ENCODE measurements at places on chromosomes 1 and 21. TPM values are rescaled to one million over a fixed set of nuclear protein-coding genes. Genes with fewer than 3 reads are reported as not detected.

DNA sequence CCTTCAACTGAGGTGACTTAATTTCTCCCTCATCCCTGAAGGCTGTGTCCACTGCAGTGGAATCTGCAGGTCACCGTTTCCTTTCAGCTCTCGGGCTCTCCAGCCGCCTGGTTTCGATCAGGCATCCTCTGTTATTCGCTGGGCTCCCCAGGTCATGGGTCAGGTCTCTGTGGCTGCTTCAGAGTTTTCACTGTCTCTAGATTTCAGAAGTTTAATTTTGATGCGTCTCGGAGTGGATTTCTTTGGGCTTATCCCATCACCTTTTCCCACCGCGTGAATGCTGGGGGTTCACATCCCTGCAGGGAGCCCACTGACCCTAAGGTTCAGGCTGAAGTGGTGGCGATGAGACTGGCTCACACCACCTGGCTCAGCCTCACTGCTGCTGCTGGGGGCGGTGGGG is 3.3 kb downstream of the ACTRT2 start:
- no peak overlapping the region for H3K27ac ChIP-seq
- no peak overlapping the region for H3K4me3 ChIP-seq
- peaks cover 19% of the 10 kb centered on the region for H3K27me3 ChIP-seq
- H3K36me3 ChIP-seq, result no peaks in the 10 kb centered on the region
- H3K4me1 ChIP-seq, result no peaks in the 10 kb centered on the region

DNA sequence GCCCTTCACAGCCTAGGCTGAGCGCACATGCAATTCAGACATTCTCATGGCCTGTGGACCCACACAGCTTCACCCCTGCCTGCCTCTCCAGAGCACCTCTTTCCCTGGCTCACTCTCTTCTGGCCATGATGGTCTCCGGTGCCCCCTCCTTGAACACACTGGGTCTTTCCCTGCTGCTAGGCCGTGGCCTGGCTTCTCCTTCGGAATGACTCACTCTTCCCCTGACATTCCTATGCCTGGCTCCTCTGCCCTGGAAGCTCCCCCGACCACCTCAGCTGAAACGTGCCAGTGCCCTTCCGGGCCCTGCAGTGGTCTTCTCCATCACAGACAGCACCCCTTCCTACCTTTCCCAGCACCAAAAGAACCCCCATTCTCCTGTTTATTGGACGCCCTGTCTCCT is 28.3 kb downstream of the EPHA8 start:
- H3K4me3 ChIP-seq, result no peak overlapping the region
- peaks cover 79% of the 10 kb centered on the region for H3K27me3 ChIP-seq
- no peaks in the 10 kb centered on the region for H3K4me1 ChIP-seq
- no peak overlapping the region for H3K27ac ChIP-seq
- no peaks in the 10 kb centered on the region for H3K36me3 ChIP-seq
- DNase-seq, result no peak

DNA sequence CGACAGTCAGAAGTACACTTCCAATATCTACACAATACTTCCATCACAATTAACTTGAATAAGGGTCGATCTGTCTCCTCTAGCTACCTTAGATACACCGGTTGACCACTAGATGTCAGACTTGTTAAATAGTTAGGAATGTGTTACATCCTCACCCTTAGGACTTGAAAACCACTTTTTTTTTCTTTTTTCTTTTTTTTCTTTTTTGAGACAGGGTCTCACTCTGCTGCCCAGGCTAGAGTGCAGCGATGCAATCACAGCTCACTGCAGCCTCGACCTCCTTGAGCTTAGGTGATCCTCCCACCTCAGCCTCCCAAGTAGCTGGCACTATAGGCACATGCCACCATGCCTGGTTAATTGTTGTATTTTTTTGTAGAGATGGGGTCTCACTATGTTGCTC is 120.4 kb upstream of the GREM2 start:
- H3K27me3 ChIP-seq, result no peaks in the 10 kb centered on the region
- H3K4me1 ChIP-seq, result peaks cover 9% of the 10 kb centered on the region
- no peak overlapping the region for H3K4me3 ChIP-seq

GRCh38 chr1:217138799-217139466 is 415.7 kb upstream of the ESRRG start:
- no peak overlapping the region for H3K27ac ChIP-seq
- H3K27me3 ChIP-seq, result peaks cover 16% of the 10 kb centered on the region
- H3K4me1 ChIP-seq, result no peaks in the 10 kb centered on the region
- peaks cover 19% of the 10 kb centered on the region for H3K36me3 ChIP-seq

- no peak overlapping the region for H3K27ac ChIP-seq
- peaks cover 16% of the 10 kb centered on the region for H3K36me3 ChIP-seq
- no peak overlapping the region for H3K4me3 ChIP-seq
- peaks cover 34% of the 10 kb centered on the region for H3K4me1 ChIP-seq
Observed at GRCh38 chr21:42459546-42460215, 36.3 kb downstream of the RSPH1 start.

DNA sequence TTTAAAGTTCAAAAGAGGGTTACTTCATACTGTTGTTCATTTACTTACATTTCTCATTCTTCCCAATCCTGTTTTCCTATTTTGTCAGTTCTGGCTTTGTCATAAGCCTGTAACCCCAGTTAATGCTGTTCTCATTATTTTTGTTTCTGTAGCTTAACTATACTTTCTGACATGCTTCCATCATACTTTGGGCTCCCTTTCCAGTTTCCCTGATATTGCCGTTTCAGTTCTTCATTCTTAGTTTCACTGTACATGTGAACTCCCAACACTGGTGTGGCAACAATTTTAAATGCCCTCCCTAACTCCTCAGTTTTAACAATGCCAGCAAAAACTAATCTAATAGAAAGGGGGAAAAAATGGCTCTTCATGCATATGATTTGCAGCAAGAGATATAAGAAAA is 456.7 kb downstream of the LMO4 start:
- peaks cover 54% of the 10 kb centered on the region for H3K4me1 ChIP-seq
- H3K27me3 ChIP-seq, result no peaks in the 10 kb centered on the region
- peaks cover 6% of the 10 kb centered on the region for H3K36me3 ChIP-seq
- DNase-seq, result no peak

GRCh38 chr1:115877511-115877910 is 36.6 kb upstream of the NHLH2 start:
- peaks cover 42% of the 10 kb centered on the region for H3K27me3 ChIP-seq
- H3K4me1 ChIP-seq, result no peaks in the 10 kb centered on the region
- H3K4me3 ChIP-seq, result no peak overlapping the region
- H3K27ac ChIP-seq, result no peak overlapping the region
- H3K36me3 ChIP-seq, result no peaks in the 10 kb centered on the region

DNA sequence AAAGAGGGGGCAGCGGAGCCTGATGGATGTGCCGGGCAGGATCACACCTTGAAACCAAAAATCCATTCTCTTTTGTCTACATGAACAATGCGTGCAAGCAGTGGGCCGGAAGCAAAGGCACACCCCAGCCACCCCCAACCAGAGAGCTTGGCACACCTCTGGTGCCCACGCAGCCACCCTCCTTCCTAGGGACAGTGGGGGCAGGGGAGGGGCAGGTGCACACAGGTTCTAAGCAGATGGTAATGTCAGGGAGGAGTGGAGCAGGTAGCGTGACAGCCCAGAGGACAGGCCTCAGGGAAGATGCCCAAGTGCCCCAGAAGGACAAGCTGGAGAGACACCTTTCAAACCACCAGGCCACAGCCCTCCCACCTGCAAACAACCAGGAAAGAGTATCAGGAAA is 36.5 kb downstream of the SYF2 start:
- H3K27ac ChIP-seq, result no peak overlapping the region
- H3K36me3 ChIP-seq, result no peaks in the 10 kb centered on the region
- peaks cover 55% of the 10 kb centered on the region for H3K27me3 ChIP-seq
- H3K4me3 ChIP-seq, result no peak overlapping the region

GRCh38 chr1:211013346-211014240 is 120.4 kb downstream of the KCNH1 start:
- no peak for DNase-seq
- no peak overlapping the region for H3K4me3 ChIP-seq
- H3K27ac ChIP-seq, result no peak overlapping the region
- no peaks in the 10 kb centered on the region for H3K4me1 ChIP-seq
- H3K36me3 ChIP-seq, result no peaks in the 10 kb centered on the region

DNA sequence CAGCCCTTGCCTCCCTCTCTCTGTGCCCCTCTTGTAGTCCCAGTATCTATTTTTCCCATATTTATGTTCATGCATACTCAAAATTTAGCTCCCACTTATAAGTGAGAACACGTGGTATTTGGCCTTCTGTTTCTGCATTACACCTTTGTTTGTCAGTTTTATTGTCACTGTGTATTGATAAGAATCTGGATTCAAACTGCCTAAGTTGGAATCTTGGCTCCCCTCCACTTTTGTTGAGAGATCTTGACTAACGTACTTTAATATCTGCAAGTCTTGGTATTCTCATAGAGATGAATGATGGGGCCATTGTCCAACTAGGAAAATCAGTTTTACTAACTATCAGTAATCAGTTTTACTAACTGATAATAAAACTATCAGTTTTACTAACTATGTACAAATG is 87.8 kb upstream of the PRMT6 start:
- no peak for DNase-seq
- no peak overlapping the region for H3K4me3 ChIP-seq
- no peaks in the 10 kb centered on the region for H3K4me1 ChIP-seq
- H3K36me3 ChIP-seq, result no peaks in the 10 kb centered on the region

DNA sequence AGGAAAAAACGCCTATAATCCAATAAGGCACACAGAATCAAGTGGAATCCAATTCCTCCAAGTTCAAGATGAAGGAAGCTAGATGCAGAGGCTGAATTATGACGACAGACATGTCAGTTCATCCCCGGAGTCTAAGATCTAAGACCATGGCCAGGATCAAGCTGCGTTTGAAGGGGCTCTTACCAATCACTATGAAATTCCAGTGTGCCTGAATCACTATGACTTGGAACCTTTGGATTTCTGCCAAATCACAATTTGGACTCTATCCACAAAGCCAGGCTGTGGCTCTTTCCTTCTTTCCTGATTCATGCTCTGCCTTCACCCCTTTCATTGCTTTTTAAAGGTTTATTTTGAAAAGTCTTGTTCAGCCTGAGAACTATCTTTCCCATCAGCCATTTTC is 17.1 kb downstream of the OLIG2 start:
- H3K36me3 ChIP-seq, result no peaks in the 10 kb centered on the region
- peaks cover 63% of the 10 kb centered on the region for H3K27me3 ChIP-seq
- H3K4me3 ChIP-seq, result no peak overlapping the region
- no peaks in the 10 kb centered on the region for H3K4me1 ChIP-seq

DNA sequence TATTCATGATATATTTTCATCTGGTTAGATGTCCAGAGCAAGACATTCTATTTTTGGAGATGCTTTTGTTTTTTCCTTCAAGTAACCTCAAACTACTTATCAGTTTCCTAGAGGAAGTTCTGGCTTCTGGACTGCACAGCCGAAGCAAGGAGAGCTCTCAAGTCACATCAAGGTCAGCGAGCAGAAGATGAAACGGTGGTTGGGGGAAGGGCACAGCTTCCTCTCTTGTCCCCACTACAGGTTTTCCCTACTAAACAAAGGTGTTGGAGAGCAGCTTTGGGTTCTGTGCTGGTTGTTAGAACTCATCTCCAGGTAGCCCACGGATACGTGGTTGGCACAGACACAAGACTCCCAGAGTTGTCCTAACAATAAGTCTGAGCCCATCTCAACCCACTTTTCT is 5.1 kb upstream of the PLEKHO1 start:
- no peak for DNase-seq
- H3K27ac ChIP-seq, result no peak overlapping the region
- H3K4me1 ChIP-seq, result peaks cover 7% of the 10 kb centered on the region
- H3K36me3 ChIP-seq, result peaks cover 6% of the 10 kb centered on the region
- H3K4me3 ChIP-seq, result no peak overlapping the region

- no peak for DNase-seq
- no peaks in the 10 kb centered on the region for H3K27me3 ChIP-seq
- peaks cover 25% of the 10 kb centered on the region for H3K36me3 ChIP-seq
Observed at GRCh38 chr1:39842836-39843235, 40.5 kb downstream of the TRIT1 start.

GRCh38 chr1:185846672-185847444 is 112.7 kb downstream of the HMCN1 start:
- no peaks in the 10 kb centered on the region for H3K36me3 ChIP-seq
- DNase-seq, result no peak
- H3K4me1 ChIP-seq, result no peaks in the 10 kb centered on the region
- no peak overlapping the region for H3K27ac ChIP-seq
- H3K27me3 ChIP-seq, result no peaks in the 10 kb centered on the region

DNA sequence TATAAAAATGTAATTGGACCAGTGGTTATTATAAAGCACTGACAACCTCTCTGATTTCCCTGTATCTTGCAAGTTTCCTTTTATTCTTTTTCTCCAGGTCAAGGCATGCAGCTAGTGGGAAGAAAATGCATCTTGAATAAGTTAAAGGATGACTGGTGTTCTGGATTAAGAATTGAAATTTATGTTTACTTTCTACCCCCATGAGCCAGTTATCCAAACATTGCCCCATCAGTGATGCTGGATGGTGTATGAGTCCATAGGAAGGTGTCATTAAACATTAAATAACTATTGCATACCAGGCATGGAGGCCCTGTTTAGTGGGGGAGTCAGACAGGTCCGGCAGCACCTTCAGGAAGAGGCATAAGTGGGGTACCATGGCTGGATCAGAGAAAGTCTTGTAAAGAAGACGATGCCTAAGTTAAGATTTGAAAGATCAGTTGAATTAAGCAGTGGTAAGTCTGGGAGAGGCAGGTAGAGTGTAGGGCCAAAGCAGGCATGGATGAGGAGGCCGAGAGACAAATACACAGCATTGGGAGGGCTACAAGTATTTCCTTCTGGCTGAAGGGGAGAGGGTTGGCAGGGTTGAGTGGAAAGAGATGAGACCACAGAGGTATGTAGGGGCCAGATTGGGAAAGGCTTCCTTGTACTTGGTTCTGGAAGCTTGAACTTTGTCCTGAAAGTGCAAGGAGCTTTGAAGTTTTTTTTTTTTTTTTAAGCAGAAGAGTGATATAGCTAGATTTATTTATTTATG is 5.7 kb downstream of the SZRD1 start:
- peak overlapping the region; percentile 1 for H3K27ac ChIP-seq
- H3K27me3 ChIP-seq, result no peaks in the 10 kb centered on the region
- peak overlapping the region; percentile 6 for H3K4me3 ChIP-seq
- H3K4me1 ChIP-seq, result peaks cover 35% of the 10 kb centered on the region
- H3K36me3 ChIP-seq, result peaks cover 13% of the 10 kb centered on the region

DNA sequence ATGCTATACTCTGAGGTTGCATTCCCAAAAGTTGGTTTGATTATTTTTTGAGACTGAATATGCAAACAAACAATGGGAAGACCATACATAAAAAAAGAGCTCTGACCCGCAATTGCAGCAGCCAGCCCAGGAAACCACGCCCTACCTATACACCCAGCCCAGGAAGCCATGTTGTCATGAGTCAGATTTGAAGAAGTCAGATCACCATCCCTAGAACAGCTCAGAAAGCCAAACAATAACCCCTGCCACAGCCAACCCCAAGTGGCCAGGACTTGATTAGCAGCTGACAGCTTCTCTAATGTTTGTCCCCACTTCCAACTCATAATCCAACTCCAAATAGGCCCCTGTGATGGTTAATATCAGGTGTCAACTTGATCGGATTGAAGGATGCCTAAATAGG is 621.9 kb downstream of the NPHP4 start:
- no peak for DNase-seq
- no peaks in the 10 kb centered on the region for H3K36me3 ChIP-seq
- H3K4me1 ChIP-seq, result no peaks in the 10 kb centered on the region
- no peak overlapping the region for H3K4me3 ChIP-seq

GRCh38 chr1:25255706-25256577 is 8.7 kb upstream of the RSRP1 start:
- DNase-seq, result no peak
- no peaks in the 10 kb centered on the region for H3K4me1 ChIP-seq
- H3K27ac ChIP-seq, result no peak overlapping the region
- no peaks in the 10 kb centered on the region for H3K27me3 ChIP-seq
- H3K4me3 ChIP-seq, result no peak overlapping the region

Gene ATF3
- 11.1 TPM for total RNA-seq

Gene RNF223
- total RNA-seq, result 5.0 TPM

Gene PLA2G4A
- 29.8 TPM for total RNA-seq

Gene RNF207
- 160 TPM for total RNA-seq

Gene LMO4
- total RNA-seq, result 95.0 TPM

Gene SYDE2
- total RNA-seq, result 8.3 TPM

Gene F5
- 16.2 TPM for total RNA-seq

Data from Calu3 (cell line).